ENCODE measurements at places on chromosomes 2 and 18.
A peak's percentile ranks its signal among the peaks of the same experiment; 100 is the strongest.

GRCh38 chr2:144448389-144449027, 71.4 kb downstream of the ZEB2 start:
- no peak for DNase-seq

DNA sequence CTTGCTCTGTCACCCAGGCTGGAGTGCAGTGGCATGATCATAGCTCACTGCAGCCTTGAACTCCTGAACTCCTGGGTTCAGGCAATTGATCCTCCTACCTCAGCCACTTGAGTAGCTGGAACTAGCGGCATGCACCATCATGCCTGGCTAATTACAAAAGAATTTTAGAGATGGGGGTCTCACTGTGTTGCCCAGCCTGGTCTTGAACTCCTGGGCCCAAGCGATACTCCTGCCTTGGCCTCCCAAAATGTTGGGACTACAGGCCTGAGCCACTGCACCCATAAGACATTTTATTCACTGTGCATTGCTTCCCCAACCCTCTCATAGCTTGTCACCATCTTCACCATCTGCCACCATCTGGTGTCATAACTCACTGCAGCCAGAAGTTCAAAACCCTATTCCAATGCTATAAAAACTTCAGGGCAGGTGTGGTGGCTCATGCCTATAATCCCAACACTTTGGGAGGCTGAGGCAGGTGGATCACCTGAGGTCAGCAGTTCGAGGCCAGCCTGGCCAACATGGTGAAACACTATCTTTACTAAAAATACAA, 78.7 kb downstream of the NCAPH start:
- DNase-seq: no peak

- no peak for DNase-seq
Measured at GRCh38 chr2:197504000-197504399, 3.8 kb downstream of the HSPE1 start.

DNA sequence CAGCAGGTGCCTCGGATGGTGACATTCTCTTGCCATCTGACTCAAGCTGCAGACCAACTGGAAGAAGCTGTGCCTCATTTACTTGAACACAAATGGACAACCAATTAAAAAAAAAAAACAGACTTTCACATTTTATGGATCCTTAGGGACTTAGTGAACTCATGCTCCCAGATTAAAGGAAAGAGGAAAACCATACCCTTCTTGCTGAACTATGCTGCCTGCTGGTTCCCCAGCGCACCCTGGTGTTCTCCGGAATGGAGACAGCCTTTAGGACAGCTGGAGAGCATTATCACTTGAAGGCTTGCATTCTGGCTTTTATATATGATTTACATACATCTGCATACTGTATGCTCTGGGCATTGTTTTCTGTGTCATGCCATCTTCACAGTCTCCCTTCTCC, 370.7 kb downstream of the SLC4A3 start:
- DNase-seq: no peak

- DNase-seq: no peak
Measured at GRCh38 chr2:40579247-40579646, 127.4 kb upstream of the SLC8A1 start.

GRCh38 chr2:101883860-101884259, 107.9 kb upstream of the IL1R2 start:
- DNase-seq: peak; percentile 19

DNA sequence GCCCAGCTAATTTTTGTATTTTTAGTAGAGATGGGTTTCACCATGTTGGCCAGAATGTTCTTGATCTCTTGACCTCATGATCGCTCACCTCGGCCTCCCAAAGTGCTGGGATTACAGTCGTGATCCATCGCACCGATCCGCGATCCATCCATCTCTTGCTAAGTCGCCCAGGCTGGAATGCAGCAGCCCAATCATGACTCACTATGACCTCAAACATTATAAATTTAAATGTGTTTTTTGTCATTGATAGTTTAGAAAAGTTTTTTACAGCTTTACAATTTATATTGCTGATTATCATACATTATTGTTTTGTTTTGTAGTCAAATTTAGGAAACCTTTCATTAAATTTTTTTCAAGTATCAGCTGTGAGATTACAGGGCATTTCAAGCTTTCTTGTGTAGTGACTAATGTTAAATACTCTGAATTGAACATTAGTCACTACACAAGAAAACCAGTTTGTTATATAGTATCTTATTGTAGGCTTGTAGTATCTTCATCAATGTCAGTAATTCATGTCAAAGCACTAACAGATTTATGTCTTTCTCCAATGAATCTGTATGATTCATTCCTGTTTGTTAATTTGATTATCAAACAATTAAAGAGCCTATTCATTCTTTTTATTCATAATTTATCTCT, 37.5 kb downstream of the NR4A2 start:
- no peak for DNase-seq

GRCh38 chr2:231597014-231597611, 4.4 kb downstream of the TEX44 start:
- peak; percentile 43 for DNase-seq

DNA sequence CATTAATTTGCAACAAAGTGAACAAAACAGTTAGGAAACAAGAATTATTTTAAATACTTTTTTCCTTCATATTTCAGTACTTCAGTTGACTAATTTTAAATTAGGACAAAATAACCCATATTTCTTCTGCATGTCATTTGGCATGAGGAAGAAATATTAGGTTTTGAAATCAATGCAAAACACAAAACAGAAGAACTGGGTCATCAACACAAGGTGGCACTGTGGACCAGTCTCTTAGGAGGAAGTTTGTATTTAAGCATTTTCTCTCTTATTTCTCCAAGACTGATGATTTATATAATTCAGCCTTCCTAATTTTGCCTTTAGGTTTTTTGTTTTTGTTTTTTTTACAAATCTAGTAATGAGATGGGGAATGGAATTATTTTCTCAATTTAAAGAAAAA, 352.8 kb upstream of the KCNH7 start:
- no peak for DNase-seq

GRCh38 chr18:34773961-34774766, 64.1 kb downstream of the DTNA start:
- DNase-seq: no peak

DNA sequence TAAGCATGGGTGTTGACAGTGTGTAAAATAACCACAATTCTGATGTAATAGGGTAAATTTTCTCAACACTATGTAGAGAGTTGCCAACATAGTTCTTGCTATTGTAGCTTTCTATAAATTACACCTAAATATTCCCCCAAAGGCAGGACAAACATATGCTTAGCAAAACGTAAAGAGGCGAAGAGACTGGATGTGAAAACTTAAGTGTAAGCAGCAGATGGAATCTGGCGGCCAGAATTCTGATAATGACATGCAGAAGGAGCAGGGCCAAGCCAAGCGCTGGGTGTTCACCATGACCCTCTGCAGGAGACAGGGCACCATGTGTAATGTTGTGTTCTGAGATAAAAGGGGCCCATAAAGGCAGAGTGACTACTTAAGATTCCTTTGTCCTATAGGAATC, 105.2 kb upstream of the ZNF521 start:
- DNase-seq: no peak

DNA sequence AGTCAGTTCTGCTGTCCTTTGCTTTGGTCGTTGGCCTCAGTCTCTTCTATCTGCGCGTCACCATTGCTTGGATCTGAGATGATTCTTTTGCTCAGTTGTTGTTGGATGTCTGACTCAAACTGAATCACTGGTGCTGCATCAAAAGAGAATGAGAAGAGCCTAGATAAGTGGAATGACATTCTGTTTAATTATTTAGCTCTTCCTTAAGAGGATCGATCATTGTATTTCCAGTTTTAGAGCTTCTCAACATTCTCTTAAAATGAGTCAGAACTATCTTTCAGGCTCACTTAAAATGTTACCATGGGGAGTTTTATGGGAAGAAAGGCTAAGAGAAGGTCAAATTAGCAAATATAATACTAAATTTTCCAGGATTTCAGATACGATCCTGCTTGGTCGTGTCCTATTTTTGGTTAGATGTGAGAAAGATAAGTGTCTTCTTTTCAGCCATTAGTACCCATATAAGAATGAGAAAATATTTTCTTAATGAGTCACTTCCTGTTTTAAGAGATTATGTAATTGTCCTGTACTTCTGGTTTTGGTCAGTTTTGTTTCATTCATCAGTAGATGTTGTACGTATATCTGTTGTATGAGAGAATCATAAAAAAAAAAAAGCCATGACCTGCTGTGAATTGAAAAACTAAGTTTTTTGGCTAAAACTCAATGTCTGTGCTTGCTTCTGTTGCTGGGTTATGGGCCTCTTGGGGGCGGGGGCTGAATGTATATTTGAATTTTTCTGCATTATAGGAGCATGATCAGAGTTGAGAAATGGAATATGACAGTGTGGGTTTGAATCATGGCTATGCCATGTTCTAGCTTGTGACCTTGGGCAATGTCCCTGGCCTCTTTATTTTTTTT, 31.6 kb upstream of the CASP10 start:
- DNase-seq: no peak

DNA sequence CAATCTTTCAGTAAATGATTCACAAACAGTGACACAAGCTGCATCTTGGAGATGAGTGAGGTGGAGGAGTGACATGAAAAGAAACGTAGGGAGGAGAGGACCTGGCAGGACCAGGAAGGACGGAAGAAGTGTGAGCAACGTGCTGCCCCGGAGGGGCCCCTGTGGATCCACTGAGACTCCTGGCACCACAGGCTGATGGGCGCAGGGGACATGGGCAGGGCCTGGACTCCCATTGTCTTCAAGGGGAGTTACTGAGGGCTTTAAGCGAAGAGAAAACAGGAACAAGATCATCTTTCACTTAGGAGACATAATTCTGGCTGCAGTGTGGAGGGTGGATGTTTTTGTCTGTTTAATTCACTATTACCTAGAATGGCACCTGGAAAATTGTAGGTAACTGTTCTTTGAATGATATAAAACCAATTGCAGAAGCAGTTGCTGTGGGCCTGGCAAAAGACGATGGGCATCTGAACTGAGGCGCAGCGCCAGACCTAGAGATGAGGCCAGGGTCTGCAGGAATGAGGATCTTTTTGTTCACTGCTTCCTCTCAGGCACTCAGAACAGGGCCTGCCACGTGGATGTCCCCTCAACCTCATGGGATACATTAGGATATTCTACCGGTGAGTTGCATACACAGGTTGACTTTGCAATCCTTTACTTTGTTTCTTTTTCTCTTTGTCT, 156.4 kb downstream of the TMEM18 start:
- no peak for DNase-seq

GRCh38 chr2:228107846-228108245, 73.6 kb downstream of the SPHKAP start:
- DNase-seq: peak; percentile 3

- DNase-seq: no peak
Measured at GRCh38 chr2:3433776-3434400, 54.4 kb downstream of the TRAPPC12 start.

GRCh38 chr18:58188996-58189395, 145.0 kb downstream of the NEDD4L start:
- DNase-seq: no peak

DNA sequence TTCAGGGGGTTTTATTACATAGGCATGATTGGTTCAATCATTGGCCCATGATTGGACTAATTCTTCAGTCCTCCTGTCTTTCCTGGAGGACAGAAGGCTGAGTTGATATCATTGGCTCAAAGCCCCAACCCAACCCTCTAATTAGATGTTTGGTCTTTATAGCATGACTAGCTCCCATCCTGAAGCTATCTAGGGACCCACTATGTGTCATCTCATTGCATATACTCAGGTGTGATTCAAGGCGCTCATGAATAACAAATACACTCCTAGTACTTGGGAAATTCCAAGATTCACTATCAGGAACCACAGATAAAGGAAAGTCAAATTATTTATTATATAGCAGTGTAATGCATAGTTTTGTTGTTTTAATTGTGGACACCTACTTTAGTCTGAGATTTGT, 24.9 kb upstream of the NBEAL1 start:
- no peak for DNase-seq

GRCh38 chr18:32440518-32440917, 30.2 kb downstream of the GAREM1 start:
- no peak for DNase-seq

- peak; percentile 26 for DNase-seq
Measured at GRCh38 chr2:69830045-69830905, 815 bp downstream of the GMCL1 start.

DNA sequence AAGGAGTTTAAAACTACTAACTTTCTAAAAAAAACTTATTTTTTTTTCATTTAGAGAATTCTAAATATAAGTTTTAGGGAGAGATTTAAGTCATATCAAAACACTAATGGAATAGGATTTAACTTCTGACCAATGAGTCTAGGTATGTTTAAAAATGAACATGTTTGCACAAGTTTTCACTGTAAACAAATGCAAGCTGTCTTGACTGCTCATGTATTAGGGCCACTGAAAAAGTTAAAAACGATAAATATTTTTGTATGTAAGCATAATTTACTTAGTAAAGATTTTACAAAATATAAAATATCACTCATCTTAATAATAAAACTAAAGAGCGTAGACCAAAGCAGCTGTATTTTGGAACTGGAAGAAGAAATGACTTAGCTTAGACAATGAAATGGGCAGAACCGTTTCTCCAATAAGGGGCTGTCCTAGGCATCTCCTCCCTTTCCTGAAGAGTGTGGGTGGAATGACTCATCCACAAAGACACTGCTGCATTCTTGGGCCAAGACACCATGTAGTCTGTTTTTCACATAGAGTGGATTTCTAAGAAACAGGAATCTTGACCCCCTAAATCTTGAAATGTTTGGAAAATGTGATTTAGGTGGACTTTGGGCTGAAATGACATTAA, 118.8 kb downstream of the MEP1B start:
- peak; percentile 54 for DNase-seq

DNA sequence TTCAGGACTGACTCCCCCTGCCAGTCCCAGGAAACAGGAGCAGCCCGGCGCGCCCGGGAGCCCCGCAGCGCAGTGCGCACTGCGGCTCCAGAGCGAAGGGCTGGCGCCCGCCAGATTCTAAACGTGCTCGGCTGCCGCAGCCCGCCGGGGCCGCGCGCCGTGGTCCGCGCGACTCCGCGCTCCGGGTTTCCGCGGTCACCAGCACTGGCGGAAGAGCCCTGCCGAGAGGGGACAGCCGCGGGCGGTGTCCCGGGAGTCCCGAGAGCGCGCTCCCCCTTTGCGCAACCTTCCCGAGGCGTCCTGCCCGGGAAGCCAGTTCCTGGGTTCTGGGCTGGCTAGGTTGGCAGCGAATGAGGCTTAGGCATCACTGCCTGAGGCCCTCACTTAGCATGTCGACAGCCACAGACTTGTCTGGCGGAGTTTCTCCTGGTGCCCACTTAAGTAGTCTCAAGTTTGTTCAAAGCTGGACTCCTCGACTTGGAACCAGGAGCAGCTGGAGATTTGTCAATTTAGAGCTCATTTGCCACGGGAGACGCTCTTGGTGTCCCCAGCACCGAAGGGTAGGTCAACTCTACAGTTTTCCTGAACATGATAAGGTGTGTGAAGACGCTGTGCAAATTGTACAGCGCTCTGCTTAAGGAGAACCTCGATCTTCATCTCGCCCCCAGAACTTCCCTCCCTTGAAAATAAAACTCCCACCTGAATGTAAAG, 1.5 kb upstream of the VSNL1 start:
- DNase-seq: peak; percentile 82

DNA sequence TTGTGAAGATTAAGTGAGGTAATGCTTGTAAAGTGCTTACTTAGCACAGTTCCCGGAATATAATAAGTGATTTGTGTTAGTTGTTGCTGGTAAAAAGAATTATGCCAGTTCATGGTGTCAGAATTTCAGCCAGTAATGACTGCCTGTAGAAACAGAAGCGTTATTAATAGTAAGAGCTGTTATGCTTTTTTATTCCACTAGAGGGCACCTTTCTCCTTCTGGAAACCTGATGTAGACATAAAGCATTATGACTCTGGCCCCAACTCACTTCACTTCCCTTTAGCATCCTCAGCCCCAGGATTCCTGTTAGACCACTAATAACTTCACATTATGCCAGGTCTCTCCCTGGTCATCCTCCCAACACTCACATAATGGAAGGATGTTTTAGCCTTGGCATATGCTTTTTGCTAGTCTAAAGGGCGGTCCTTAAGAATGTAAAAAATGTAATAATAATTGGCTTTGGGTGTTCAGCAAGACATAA, 34.9 kb downstream of the C18orf54 start:
- DNase-seq: peak; percentile 40
